Stimulated activated CD8-positive, alpha-beta memory T cell treated with anti-CD3 and anti-CD28 coated beads, Interleukin-15, amount 100 ng/mL, for 48 hours (primary cell): ENCODE measurements at places on chromosomes 2 and 18.
A peak's percentile ranks its signal among the peaks of the same experiment; 100 is the strongest.

GRCh38 chr2:101698014-101698843 is 722 bp downstream of the MAP4K4 start:
- no peak for DNase-seq

DNA sequence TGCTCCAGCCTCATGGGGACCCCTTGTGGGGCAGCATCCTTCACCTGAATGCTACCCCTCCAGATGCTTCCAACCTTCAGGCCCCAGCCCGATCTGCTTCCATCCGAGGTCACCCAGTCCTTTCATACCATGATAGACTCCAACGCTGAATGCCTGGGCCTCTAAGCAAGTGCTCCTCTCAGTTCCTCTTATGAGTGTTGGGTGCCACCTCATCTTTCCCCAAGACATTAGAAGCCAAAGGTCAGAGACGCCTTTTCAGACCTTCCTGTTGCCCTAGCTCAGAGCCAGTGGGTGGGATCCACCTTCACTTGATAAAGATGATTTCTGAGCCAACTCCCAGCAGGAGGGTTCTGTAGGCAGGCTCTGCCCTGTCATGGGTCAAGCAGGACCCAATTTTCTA is 174.5 kb upstream of the MGAT5 start:
- DNase-seq, result no peak

- no peak for DNase-seq
Measured at GRCh38 chr2:59250307-59250677, 1009.2 kb upstream of the FANCL start.

DNA sequence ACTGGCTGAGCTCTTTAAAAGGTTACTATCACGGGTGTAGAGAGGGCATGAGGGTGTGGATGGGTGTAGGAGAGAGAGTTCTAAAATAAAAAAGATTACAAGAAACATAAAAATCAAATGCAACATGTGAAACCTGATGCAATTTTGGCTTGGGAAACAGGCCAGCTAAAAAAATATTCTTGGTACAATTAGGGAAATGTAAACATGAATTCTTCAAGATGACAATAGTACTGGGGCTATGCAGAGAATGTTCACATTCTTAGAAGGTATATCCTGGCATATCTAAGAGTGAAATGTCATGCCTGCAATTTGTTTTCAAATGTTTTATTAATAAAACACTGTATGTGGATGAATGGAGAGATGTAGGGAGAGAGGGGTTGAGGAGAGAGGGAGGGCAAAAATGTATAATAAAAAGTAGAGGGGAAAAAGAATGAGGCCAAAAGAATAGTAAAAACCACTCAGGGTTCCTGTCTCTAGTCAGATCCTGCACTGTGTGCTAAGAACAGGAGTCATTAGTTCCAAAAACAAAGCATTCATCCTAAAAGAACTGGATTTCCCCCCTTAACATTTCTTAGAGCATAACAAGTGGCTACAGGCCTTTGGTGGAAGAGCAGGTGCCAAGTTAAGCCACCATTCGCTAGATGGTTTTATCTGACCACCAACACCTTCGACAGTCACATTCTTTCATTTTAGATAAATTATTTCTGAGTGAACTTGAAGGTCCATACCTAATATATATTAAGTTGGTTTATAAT is 77.3 kb downstream of the LPIN2 start:
- DNase-seq, result no peak

- DNase-seq, result peak; percentile 27
Measured at GRCh38 chr2:96344011-96344410, 8.4 kb downstream of the NCAPH start.

DNA sequence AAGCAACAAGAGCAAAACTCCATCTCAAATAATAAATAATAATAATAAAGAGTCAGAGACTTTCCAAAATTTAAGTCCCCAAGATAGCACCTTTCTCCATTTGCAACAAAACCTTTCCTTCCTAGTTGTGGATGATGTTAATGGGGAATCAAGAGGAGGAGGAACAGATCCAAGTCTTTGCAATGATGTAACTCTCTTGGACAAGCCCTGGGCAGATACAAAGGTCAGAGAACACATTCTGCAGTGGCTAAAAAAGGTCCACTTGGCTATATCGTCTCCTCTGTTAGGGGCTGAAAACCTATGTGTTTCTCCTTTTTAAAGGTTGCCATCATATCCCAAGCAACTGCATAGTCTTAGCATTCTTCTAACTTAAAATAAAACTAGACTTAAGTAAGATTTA is 151.1 kb downstream of the TMEM163 start:
- no peak for DNase-seq

DNA sequence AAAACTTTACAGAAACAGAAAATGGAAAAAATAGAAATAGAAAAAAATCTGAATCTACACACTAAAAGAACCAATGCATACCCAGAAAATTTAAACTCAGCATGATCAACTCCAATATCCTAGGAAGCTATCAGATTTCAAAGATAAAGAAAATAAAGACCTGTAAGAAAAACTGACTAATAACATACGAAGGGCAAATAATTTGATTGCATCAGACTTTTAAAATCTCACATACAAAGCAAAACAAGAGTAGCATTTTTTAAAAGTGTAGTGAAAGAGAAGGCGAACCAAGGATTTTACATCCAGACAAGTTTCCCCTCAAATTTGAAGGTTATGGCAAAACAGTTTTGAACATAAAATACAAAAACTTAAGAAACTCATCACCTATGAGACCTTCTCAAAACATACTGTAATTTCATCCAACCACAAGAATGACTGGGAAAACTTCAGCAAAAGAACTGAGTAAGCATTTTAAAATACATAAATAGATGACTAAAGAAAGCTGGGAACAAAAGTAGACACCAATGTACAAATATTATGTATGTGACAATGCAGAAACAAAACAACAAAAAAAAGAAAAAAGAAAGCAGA is 54.8 kb downstream of the NBAS start:
- DNase-seq, result no peak

- DNase-seq, result no peak
Measured at GRCh38 chr2:39510140-39510539, 73.1 kb upstream of the MAP4K3 start.

DNA sequence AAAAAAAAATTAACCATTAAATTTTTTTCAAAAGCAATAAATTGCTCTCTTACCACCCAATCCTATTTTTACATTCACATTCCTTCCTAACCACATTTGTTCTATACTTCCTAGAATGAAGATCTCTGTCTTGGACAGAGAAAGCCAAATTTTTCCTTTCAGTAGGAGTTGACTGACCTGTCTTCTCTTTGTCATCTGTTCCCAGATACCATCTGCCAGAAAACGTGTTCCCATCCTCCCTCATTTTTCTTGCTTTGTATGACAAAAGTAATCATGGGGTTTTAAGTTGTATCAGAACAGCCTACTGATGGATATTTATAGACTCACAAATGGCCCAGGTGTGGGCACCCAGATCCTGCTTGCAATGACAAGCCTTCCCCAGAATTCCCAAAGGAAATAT is 182.1 kb downstream of the CYP26B1 start:
- DNase-seq, result no peak

DNA sequence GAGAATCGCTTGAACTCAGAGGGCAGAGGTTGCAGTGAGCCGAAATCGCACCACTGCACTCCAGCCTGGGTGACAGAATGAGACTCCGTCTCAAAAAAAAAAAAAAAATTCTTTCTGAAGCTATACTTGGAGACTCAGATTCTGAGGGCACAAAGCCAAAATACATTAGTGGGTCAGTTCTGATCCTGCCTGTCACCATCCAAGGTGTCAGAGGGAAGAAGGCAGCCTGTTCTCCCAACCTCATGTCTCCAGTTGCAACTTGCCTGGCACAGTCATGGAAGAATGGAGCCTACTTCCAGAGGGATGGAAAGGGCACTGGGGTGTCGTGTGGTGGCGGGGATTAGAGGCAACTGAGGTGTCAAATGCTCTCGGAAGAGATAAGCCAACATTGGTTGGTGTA is 104.8 kb upstream of the GATA6 start:
- DNase-seq, result no peak

DNA sequence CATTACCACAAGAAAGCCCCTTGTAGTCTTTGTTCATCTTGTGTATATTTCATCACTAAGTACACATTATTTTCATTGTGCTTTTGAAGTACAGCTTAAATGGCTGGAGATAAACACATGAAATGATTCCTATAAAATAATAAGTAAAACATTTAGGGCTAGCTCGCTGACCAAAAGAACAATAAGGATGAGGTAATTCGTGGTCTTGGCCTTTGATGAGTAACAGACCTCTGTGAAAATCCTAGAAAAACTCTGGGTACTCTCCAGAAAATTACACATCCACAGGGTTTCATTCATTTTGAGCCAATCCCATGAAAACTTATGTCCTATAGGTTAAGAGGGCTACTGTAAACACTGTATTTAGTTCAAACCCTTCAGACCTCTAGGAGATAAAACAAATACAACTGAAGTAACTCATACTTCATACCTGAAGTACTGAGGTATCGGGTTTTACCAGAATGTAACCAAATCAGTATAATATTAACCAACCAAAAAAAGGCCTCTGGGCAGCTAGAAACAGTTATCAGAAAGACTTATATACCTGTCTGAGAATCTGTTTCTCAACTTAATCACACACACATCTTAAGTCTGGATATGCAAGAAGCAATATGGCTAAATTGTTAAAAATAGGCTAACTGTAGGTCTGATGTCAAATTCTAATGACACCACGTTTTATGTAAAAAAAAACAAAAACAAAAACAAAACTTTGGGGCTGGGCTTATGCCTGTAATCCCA is 31.0 kb downstream of the CFAP36 start:
- DNase-seq, result no peak

DNA sequence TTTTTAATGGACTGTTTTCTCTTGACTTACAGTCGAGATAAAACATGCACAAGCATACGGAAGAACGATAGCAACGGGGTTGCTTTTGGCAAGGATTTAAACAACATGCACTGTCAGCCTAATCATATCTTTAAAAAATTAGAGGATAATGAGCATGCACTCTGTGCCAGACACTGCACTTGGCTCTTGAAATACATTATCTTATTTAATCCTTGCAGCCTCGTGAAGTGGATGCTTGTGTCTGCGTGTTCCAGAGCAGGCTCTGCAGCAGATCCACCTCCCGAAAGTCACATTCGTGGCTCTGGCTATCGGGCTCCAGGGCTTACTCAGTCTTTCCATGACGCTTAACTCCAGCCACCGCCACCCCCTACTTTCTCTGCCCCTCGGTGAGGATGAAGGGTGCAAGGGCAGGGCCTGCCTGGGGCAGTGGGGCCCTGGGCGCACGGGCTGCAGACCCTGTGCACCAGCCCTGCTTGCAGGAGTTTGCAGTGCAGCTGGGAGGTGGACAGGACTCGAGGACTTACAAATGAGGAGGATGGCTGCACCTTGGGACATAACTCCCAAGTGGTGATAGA is 61.7 kb downstream of the ACKR3 start:
- no peak for DNase-seq

- DNase-seq, result peak; percentile 65
Measured at GRCh38 chr2:27720004-27720551, 51.4 kb upstream of the MRPL33 start.

GRCh38 chr2:196066291-196067087 is 2.1 kb downstream of the DNAH7 start:
- DNase-seq, result no peak

DNA sequence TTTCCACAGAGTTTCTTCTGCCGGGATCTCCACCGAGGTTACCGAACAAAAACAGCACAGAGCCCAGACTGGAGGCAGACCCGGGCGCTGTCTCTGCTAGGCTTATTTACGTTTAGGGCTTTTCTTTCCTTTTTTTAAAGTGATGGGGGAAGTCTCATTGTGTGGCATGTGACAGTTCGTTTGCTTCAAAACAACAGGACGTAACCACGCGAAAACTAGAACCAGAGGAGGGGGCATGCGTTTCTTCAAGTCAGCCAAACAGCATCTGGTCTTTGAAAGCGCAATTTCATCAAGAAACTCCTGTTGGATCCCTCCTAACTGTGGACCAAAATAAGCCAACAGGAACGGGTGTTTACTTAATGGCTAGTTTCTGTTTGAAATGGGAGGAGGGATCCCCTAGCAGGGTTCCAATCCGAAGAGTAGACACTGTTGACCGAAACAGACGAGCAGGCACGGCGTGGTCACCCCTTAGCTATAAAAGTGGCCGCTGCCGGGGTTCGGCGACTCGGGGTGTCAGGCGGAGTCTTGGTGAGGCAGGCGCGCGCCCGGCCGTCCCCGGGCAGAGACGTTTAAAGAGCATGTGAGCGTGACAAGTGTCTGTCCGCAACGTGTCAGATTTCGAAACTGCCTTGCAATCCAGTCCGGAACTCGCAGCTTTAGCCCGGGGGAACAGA is 997 bp upstream of the TGIF1 start:
- DNase-seq, result peak; percentile 77

- DNase-seq, result peak; percentile 74
Measured at GRCh38 chr2:177392373-177393202, at the start of gene AGPS. AGPS (plus strand) TSS chr2:177392773; CDS start chr2:177392790, 17 bp downstream.

DNA sequence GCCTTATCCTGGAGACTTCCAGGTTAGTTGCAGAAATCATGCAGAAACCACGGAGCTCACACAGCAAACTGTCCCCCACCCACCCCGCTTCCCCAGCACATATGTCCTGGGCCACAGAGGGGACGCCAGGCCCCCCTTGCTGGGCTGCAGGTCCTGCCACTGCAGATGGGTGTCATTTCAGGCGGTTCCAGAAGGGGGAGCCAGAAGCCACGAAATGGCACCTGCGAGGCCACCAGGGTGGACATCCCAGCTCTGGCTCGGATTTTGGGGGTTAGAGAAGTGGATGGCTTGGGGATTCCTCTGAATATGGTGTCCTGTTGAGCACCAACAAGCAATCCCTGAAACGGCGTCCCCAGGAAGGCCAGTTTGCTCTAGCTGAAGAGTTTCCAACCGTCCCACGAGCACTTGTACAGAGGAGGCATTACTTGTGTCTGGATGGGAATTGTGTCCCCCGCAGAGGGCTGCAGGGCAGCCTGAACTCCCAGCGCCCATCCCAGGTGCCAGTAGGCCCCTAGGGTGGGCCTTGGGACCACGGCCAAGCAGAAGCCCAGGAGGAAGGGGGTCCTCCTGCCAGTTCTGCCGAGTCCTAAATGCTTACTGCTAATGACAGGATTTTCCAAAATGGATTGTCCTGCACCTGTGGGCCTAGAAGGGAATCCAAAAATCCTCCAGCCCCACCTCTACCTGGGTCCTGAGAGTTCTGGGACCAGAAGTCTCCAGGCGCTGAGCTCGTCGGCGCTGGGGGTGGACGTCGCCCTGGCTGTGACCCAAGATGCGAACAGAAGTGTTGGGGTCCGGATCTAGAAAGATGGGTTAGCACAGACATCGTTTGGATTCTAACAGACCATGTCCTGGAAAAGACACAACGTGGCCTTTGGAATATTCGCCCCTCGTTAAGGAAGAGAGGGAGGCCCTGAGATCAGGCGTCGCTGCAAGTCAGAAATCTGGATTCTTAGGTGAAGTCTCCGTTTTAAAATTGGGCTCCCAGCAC is 14.6 kb upstream of the NFATC1 start:
- DNase-seq, result no peak

- no peak for DNase-seq
Measured at GRCh38 chr2:138215958-138216357, 251.7 kb downstream of the HNMT start.

DNA sequence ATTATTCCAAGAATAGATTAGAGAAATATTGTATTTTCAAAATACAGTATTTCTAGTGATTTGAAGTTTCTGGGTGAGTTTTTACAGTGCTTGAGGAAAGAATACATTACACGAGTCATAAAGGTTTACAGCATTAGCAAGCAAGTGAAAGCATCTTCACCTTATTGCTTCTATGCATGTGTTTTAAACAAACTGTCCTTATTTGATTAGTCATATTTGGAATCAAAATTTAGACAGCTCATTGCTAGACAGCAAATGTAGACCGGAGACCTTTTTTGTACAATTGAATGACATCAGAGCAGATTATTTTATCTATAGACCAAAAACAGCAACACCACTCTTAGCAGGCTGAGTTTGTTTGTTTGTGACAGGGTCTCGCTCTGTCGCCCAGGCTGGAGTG is 69.2 kb downstream of the FAM161A start:
- no peak for DNase-seq

GRCh38 chr2:130957915-130958314 is 121.2 kb downstream of the ARHGEF4 start:
- no peak for DNase-seq
